ENCODE measurements at places on chromosomes 2 and 18.

- peak; percentile 42 for DNase-seq
Observed at GRCh38 chr2:85413592-85414420, 3.6 kb upstream of the CAPG start.

GRCh38 chr18:33838054-33838453, 260.0 kb downstream of the ASXL3 start:
- no peak for DNase-seq

GRCh38 chr18:52208646-52209045, 131.4 kb upstream of the DCC start:
- no peak for DNase-seq

DNA sequence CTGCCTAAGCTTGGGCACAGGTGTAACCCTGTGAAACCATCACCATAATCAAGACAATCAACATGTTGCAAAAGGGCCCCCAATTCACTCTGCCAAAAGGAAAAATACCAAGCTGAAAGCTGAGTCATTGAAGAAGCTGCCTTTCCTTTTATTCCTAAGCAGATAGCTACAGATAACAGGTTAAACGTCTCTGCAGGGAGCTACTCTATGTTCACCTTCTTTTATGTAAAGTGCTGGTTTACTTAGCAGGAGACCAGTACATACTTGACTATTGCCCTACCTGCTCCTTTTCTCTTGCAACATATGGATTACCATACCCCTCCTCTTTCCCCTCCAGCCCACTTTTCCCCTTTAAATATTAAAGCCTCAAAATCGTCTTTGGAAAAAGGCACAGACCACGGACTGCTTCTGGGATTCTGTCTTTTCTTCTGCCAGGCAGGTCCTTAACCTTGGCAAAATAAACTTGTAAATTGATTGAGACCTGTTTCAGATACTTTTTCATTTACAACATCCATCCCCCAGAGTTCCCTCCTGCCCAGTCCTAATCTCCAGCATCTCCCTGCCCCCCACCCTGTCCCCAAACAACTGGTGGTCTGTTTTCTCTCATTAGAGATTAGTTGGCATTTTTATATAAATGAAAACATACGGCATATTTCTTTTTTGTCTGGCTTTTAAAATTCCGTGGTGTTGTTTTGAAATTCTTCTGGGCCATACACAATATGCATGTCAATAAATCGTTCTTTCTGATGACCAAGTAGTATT, 37.8 kb upstream of the LDLRAD4 start:
- DNase-seq: no peak

- DNase-seq: no peak
Observed at GRCh38 chr2:154455866-154456265, 242.6 kb upstream of the KCNJ3 start.

- DNase-seq: no peak
Observed at GRCh38 chr2:6442252-6442985, 423.3 kb downstream of the CMPK2 start.

GRCh38 chr2:166351319-166351718, 24.4 kb downstream of the SCN9A start:
- DNase-seq: no peak

DNA sequence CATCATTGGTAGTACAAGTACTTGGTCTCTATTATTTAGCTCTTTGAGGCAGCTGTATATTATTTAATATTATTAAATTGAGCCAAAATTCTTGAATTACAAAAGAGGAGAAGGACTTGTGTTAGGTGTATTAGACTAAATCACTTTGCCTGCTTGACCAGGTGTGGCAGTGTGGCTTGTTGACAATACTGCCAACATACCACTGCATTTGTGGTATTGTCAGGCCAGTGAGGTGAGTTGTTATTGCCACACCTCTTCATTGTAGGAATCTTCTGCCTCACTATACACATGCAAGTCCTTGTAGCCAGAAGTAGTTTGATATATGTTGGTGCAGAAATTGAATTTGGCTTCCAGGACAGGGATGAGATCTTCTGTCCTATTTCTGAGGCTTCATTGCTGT, 40.5 kb downstream of the CYP20A1 start:
- no peak for DNase-seq

GRCh38 chr18:54845787-54846186, 17.5 kb downstream of the RAB27B start:
- no peak for DNase-seq

DNA sequence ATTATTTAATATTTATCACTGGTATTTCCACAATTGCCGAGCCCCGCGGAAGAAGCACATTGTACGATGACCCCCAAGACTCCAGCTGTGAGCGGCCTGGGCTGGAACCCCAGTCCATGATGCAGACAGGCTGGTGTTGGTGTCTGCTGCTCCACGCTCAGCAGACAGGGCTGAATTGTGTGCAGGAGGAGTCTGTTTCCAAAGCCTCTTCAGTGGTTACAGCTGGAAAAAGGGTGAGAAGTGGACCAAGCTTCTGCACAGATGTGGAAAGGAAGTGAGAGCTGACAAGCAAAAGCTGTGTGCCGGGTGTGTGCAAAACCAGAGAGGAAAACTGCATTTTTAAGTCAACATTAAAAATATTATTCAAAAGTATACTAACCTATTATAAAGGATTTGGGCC, 500.4 kb downstream of the GALR1 start:
- DNase-seq: no peak

GRCh38 chr2:227154986-227155774, 8.8 kb downstream of the COL4A4 start:
- DNase-seq: no peak

- DNase-seq: no peak
Observed at GRCh38 chr2:48228345-48228684, 301.6 kb upstream of the STON1 start.

DNA sequence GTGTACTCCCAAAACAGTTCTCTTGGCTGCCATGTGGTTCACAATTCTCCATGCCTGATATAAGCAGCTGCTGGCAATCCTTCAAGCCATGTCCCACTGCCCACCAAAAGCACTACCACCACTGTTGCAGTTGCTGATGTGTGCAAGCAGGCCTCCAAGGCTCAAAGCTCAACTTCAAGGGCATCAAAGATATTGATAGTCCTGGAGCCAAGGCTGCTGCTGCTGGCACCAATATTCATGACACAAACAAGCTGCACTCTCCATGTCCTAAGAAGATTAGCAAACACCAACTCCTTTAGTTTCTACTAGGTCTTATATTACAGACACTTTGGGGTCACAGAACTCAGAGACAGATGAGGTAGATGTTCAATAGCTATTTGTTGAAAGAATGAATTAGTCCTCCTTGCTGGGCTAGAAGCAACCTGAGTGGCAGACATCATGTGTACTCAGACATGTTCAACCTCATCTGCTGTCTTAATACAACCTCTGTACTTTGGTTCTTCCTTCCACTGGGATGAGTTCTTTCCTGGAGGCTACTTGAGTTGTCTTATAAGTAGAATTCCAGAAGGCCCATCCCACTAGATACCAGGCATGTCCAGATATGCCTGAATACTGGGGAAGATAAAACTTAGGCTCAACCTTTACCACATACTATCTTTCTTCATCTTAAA, 104.5 kb upstream of the UGP2 start:
- DNase-seq: no peak

GRCh38 chr18:3384664-3385563, 65.1 kb upstream of the TGIF1 start:
- no peak for DNase-seq
